ENCODE measurements at places on chromosomes 4 and X.
A peak's percentile ranks its signal among the peaks of the same experiment; 100 is the strongest.

- DNase-seq = no peak
Measured at GRCh38 chrX:2609431-2610238, 81.5 kb upstream of the CD99 start.

DNA sequence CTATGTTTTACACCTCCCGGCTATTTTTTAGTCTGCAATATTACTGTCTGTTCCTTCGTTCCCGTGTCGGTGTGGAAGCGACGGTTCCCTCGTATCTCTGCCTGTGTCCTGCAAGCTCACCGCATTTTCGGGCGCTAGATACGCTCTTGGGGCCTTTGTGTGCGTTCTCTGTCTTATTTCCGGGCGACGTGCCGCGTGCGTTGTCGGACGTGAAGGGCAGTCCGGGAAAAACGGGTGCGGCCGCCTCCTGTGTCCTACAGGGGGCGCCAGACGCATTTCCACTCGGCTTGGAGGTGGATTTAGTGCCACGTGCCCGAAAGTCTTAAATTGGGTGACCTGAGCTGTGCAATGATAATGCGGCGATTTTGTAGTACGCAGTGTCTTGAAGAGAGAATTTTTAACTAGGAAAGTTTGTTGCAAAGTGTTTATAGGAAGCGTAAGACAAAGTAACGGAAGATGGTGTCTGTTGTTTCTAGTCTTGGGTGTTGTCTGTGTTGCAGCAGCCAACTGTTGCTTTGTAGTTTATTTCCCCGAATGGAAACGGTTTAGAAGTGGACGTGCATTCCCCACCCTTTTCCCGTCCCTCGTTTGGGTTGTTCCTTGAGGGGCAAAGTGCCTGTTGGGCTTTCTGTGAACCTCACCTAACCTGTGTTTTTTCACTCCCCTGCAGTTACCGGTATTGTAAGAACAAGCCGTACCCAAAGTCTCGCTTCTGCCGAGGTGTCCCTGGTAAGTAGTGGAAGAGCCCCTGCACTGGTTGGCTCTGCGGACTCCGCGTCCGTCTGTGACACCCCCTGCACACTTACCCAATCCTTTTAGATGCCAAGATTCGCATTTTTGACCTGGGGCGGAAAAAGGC lies 720 bp downstream of the RPL10 start:
- DNase-seq = peak; percentile 61

DNA sequence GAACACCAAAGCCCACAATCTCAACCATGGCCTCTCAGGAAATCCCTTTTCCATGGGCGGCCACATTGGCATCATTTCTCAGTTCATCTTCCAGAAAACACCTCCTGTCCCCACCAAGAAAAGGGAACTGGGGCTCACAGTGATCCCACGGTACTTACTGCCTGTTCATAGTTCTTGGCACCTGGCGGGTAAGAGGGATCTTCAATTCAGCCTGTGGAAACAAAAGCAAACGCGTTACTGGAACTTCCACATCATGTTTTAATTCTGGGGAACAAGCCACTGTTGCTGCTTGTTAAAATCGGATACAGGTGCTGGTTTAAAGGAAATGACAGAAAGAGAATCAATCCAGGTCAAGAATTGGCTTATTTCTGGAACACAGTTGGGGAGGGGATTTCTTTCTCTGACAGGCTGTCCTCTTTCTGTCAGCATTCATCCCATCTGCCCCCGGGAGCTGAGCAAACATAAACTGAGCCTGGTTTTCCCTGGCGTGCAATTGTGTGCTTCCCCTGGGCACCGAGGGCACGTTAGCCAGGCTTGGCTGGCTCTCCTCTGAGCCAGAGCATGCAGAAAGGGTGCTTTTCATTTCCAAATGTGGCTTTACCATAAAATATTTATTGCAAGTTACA lies 16.8 kb downstream of the CLNK start:
- no peak for DNase-seq

DNA sequence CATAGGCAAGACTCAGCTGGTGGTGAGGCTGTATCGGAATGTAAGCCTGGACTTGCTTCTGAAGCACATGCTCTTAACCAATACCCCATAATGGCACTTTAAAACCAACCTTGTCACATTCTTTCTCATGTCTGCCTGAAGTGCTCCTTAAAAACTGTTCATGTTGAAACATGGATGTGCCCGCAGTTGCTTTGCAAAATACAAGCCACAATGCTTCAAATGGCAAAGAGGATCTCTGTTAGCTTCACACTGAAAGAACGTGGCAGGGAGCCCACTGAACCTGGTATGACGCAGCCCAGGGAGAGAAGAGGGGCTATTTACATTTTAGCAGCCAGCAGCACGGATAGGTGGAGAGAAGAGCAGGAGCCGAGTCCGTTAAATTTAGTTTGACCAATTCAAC lies 29.3 kb downstream of the SOD3 start:
- DNase-seq = no peak

GRCh38 chrX:12802741-12803140 lies 11.5 kb downstream of the PRPS2 start:
- DNase-seq = no peak

- no peak for DNase-seq
Measured at GRCh38 chr4:57080781-57081650, 29.2 kb downstream of the IGFBP7 start.

GRCh38 chrX:65707151-65707550 lies 39.7 kb downstream of the MSN start:
- DNase-seq = no peak

DNA sequence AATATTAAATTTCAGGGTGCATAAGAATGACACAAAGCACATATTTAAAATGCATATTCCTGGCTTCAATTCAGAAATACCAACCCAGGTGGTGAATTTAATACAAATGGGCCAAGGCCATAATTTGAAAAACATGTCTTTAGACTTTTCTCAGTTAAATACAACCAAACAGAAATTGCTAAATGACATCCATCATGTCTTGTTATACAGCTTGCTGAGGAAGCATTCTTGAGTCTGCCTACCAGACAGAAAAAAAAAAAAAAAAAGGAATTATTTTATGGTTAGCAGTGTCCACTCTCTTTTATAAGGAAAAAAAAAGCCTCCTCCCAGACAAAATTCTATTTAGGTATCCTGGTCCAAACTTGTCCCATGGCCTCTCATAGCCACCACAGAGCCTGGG lies 119.1 kb downstream of the PAPSS1 start:
- no peak for DNase-seq

DNA sequence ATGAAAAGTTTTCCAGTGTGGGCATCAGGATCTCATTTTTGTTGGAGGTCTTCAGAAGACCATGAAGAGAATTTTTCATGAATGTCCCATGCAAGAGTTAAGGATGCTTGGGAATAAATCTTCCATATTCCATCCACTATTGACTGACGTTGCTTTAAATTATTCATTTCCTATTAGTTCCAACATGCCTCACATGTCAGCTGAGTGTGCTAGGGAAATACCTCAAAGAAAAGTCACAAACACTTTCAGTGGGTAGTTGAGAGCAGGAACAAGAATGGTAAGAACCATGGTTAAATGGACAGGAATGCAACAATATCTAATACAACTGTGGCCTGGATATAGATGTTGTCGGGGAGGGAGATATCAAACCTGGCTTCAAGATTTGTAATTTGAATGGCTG lies 610.1 kb downstream of the TECRL start:
- DNase-seq = no peak

- DNase-seq = no peak
Measured at GRCh38 chrX:118807151-118808017, 16.2 kb upstream of the ZCCHC12 start.

All from stimulated activated CD8-positive, alpha-beta memory T cell treated with anti-CD3 and anti-CD28 coated beads, Interleukin-2, amount 100 ng/mL, for 48 hours (primary cell).